SK-MEL-5 (cell line): ENCODE measurements at places on chromosomes 1 and 21.

GRCh38 chr1:164515711-164516331 lies 43.2 kb upstream of the PBX1 start:
- no peak for DNase-seq

- no peak for DNase-seq
Measured at GRCh38 chr1:32204943-32205361, 519 bp upstream of the IQCC start.

GRCh38 chr1:231541842-231542241 lies 13.4 kb downstream of the TSNAX start:
- DNase-seq: peak; percentile 15

- peak; percentile 14 for DNase-seq
Measured at GRCh38 chr1:203083463-203083921, 2.3 kb downstream of the MYOG start.

DNA sequence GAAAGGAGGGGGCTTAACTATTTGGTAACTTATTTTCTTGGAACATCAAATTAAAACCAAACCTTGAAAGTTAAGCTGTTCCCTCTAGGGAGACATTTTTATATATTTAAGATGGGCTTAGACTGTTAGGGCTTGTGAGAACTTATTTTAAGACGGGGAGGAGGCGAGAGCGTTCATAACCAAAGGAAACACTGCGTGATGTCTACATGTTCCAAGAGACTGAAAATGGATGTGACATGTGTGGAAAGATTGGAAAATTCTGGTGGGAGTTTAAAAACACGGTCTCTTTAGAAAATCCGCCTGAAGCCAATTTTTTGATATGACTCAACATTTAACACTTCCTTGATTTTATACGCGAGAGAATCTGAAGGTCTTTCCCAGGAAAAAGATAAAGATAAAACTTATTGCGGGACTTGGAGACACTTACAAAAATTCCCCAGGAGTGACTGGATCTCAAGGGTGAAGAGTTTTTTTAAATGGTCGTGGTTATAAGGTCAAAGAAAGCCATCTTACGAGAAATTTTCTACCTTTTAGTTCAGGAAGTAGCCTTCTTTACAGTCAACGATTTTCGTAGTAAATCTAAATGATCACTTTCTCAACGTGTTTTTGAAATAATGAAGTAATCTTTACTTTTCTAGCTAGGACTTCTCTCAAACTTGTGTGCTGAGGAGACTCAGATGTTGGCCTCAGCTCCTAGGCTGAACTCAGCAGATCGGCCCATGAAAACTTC lies 828 bp downstream of the PNRC2 start:
- DNase-seq: no peak

GRCh38 chr1:65429806-65430205 lies 9.3 kb downstream of the LEPR start:
- DNase-seq: no peak

- peak; percentile 91 for DNase-seq
Measured at GRCh38 chr1:155176544-155177071, 3.0 kb downstream of the TRIM46 start.

GRCh38 chr1:94589728-94590127 lies 48.2 kb upstream of the F3 start:
- DNase-seq: no peak

DNA sequence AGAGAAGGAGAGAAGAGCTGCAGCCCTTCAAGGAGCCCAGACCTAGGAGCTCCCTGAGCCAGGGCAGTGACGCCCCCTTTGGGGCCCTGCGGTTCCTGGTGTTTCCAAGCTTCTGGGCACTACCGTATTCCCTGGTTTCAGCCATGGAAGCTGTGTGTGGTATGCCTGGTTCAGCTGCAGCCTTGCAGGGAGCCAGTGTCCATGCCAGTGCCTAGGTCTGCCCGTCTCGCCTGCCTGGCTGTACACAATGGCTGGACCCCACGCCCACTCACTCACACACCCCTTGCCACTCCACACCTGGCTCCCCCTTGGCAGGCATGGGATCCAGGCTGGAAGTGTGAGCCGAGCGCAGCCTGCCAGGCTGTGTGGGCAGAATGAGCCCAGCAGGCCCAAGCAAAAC lies 87.7 kb downstream of the ADARB1 start:
- DNase-seq: no peak

- no peak for DNase-seq
Measured at GRCh38 chr1:230713915-230714764, at the start of gene AGT. Gene AGT (minus strand): TSS chr1:230714122. CDS start chr1:230710823, 3,299 bp downstream.

DNA sequence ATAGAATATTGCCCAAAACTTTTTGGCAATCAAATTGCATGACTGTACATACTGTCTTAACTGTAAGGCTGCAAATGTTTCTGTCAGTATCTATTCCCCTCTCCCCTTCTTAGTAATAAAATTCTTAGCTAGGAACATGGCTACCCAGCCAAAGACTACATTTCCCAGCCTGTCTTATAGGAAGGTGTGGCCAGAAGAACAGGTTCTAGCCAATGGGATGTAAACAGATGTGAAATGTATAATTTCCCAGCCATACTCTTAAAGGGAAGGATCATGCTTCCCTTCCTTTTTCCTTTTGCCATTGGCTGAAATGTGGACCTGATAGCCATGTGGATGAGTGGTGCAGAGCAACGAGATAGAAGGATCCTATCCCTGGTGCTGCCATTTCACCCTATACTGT lies 7.0 kb upstream of the HIVEP3 start:
- peak; percentile 57 for DNase-seq

GRCh38 chr1:15411593-15412137 lies 2.0 kb downstream of the EFHD2 start:
- DNase-seq: no peak

GRCh38 chr1:182415789-182416188 lies 15.3 kb upstream of the TEDDM1 start:
- no peak for DNase-seq

DNA sequence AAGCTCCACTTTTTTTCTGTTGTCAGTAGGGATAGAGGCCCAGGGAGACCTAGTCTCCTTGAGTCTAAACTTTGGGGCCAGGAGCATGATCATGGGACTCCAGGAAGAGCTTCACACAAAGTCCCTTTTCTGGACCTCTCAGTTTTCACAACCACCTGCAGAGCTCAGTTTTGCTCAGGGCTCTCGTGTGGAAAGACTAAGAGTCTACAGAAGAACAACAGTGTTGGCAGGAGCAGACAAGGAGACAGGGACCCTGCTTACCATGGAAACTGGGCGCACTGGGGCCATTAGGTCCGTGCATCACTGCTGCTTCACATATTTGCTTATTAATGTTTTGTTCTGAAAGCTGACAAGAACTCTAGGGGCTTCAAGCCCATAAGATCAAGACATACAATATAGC lies 63.9 kb upstream of the HSD17B7 start:
- peak; percentile 8 for DNase-seq
